ENCODE measurements at places on chromosomes 6 and 20.
A peak's percentile ranks its signal among the peaks of the same experiment; 100 is the strongest.

GRCh38 chr6:53727748-53728147 is 62.2 kb upstream of the KLHL31 start:
- no peak for DNase-seq

DNA sequence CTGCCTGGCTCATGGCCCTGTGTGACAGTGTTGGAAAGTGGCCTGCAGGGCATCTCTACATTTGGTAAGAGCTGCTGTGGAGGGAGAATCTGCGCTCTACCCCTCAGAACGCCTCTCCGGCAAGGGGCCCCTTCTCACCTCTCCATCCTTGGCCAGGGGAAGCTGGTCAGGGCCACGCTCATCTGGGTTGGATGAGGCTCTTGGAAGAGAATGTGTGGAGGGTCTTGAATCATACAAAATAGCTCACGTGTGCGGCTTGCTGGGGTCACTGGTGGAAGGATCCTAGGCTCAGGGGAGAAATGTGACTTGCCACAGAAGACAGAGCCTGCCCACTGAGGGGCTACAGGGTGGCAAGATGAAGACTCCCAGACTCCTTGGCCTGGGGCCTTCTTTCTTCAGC is 105.0 kb downstream of the SCML4 start:
- no peak for DNase-seq

DNA sequence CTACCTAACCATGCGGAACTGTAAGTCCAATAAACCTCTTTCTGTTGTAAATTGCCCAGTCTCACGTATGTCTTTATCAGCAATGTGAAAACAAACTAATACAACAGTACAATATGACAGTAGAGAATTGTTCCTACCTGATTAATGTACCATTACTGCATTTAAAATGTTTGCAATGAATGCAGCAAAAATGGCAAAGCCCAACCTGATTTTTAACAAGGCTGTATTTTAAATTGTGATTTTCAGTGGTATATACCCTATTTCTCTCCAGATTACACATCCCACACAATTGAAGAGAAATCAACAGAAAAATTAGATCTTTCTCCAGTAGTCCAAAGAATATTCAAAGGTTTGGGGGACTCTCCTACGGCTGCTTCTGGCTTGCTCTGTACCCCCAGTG is 3.3 kb upstream of the PCSK2 start:
- no peak for DNase-seq

DNA sequence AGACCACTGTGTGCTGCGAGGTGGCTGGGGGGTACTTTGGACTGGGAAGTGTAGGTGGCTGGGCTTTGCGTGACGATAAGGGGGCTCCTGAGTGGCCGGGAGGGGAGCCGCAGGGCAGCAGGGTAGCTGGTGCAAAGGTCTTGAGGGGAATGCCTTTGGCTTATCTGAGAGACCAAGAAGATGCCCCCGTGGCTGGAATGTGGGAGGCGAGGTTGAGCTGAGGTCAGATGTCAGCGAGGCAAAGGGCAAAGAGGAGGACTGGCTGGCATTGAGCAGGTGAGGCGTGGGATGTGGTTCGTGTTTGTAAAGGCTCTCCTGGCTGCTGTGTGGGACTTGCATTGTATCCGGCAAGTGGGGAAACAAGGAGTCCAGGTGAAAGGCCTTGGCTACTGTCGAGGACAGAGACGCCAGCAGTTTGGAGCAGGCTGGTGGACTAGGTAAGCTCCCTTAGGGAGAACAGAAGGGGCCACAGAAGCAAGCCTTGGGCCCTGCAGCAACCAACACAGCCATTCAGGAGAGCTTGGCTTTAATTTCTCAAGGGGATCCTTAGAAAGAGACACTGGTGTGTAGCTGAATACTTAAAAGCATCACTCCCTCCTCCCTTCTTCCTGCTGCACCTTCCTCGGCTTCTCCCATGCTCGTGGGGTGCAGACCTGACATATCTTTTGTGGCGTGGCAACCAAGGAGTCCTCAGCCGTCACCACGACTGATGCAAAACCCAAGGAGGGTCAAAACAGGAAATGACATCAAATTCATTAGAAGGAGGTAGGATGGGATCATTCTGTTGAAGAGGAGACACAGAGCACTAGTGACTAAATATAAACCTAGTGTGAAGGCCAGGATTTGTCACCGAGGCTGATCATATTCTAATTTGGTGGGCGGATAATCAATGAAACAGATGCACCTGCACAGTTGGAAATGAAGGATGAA is 53.5 kb upstream of the ERVFRD-1 start:
- DNase-seq = no peak

GRCh38 chr6:56772737-56773184 is 130.1 kb upstream of the DST start:
- no peak for DNase-seq

GRCh38 chr6:49155316-49155715 is 307.7 kb downstream of the MMUT start:
- DNase-seq = no peak

- no peak for DNase-seq
Observed at GRCh38 chr6:72363844-72364740, 257.8 kb upstream of the KCNQ5 start.

DNA sequence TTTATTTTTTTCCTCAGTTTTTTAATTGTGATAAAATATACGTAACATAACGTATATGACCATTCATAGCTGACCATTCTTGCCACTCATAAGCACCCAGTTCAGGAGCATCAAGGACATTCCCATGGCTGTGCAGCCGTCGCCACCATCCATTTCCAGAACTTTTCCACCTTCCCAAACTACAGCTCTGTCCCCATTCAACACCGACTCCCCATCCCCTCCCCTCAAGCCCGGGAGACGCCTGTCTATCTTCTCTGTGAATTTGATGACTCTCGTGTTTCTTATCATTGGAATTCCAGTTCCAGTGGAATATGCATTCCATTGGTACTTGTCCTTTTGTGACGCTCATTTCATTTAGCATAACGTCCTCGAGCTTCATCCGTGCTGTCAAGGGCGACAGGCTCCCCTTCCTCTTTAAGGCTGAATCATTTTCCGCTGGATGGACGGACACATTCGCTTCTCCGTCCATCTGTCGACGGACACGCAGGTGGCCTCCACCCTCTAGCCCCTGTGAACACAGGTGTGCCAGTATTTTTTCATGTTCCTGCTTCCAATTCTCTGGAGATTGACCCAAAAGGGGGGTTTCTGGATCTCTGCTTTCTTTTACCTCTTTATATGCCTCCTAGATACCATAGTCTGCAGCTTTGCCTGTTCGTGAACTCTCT is 88.1 kb downstream of the YTHDF1 start:
- no peak for DNase-seq

DNA sequence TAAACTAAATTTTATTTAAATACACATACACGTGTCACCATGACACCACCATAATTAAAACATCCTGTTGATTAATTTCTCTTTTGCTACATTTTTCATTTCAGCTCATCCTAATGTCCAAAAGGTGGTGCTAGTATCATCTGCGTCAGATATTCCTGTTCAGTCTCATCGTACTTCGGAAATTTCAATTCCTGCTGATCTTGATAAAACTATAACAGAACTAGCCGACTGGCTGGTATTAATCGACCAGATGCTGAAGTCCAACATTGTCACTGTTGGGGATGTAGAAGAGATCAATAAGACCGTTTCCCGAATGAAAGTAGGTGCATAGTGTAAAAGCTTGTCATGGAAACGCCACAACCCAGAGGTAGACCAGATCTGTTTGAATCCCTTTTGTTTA is 263.4 kb downstream of the UTRN start:
- no peak for DNase-seq

DNA sequence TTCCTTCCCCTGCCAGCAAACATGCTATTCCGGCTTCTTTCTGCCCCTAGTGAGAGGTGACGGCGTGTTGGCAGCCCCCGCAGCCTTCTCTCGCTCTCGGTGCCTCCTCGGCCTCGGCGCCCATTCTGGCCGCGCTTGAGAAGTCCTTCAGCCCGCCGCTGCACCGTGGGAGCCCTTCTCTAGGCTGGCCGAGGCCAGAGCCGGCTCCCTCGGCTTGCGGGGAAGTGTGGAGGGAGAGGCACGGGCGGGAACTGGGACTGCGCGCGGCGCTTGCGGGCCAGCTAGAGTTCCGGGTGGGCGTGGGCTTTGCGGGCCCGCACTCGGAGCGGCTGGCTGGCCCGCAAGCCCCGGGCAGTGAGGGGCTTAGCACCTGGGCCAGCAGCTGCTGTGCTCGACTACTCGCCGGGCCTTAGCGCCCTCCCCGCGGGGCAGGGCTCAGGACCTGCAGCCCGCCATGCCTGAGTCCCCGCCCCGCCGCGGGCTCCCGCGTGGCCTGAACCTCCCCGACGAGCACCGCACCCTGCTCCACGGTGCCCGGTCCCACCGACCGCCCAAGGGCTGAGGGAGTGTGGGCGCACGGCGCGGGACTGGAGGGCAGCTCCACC is 20.0 kb upstream of the PXDC1 start:
- no peak for DNase-seq

- DNase-seq = no peak
Observed at GRCh38 chr6:138795809-138796603, at the start of gene ECT2L. ECT2L (plus strand) TSS chr6:138796087; CDS start chr6:138813275, 17,188 bp downstream.

GRCh38 chr6:80341330-80341729 is 234.9 kb downstream of the BCKDHB start:
- no peak for DNase-seq

DNA sequence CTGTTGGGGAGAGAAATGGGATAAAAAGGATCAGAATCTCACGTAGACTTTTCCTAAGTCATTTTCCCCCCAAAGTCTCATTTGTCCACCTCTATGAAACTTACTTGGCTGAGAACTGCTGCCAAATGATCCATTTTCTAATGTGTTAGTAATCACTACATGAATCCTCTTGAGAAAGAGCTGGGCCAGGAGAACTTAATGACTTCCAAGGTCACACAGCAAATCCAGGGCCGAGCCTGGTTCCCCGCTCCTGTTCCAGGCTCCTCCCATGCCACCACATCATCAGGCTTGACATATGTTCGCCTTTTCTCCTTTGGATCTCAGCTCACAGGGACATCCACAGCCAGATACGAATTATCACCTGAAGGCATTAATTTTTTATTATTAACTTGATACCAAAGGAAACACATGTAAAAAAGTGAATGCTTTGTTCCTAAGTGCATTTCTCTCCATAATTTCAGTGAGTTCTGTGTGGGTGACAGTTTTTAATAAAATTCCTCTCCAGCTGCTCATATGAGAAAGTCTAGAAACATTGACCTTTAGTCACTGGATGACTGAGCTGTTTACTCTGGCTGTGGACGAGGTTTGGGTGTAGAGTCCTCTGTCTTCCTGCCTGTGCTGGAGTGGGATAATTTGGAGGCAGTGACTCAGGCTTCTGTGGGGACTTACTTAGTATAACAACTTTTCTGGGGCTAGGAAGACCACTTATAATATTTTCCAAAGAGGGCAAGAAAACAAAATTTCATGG is 276.3 kb downstream of the PAX1 start:
- no peak for DNase-seq

GRCh38 chr6:43143235-43144128 is 27.6 kb upstream of the SRF start:
- peak; percentile 81 for DNase-seq

DNA sequence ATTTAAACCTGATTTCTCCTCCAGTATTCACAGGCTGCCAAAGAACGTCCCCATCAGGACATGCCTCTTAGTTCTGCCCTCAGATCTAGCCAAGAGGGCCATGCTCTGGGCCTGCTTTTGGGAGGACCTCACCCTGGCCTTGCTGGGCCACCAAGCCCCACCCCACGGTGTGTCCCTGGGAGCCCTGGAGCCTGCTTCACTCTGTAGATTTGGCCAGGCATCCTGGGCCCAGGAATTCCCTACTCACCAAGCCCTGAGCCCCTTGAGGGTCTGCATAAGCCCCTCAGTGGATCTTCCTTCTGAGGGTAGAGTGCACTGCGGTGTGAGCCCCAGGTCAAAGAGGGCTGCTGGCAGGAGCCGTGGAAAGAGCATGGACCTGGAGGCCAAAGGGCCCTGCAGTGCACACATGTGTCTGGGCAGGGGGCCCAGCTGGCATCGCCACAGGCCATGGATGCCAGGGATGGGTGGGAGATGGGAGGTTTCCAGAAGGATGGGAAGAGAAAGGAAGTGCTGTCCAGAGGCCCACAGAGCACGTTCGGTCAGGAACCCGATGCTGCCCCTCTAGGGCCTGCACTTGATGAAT is 98.0 kb downstream of the DACT2 start:
- DNase-seq = no peak

GRCh38 chr6:134446896-134447295 is 129.0 kb upstream of the SGK1 start:
- no peak for DNase-seq

GRCh38 chr6:10951675-10952282 is 64.9 kb downstream of the SYCP2L start:
- DNase-seq = no peak

- no peak for DNase-seq
Observed at GRCh38 chr6:22653980-22654610, 84.7 kb downstream of the HDGFL1 start.

DNA sequence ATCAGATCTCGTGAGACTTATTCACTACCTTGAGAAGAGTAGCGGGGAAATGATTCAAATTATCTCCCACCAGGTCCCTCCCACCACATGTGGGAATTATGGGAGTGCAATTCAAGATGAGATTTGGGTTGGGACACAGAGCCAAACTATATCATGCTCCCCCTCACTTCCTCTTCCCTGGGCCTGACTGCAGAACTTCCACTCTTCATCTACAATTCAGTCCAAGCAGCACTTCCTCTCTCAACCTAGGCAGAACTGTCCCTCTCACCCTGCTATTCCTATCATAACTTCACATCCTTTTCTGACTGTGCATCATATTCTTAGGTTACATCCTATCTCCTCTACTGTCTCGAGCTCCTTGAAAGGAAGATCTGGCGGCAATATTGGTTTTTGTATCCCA is 184.0 kb upstream of the HDDC2 start:
- no peak for DNase-seq

DNA sequence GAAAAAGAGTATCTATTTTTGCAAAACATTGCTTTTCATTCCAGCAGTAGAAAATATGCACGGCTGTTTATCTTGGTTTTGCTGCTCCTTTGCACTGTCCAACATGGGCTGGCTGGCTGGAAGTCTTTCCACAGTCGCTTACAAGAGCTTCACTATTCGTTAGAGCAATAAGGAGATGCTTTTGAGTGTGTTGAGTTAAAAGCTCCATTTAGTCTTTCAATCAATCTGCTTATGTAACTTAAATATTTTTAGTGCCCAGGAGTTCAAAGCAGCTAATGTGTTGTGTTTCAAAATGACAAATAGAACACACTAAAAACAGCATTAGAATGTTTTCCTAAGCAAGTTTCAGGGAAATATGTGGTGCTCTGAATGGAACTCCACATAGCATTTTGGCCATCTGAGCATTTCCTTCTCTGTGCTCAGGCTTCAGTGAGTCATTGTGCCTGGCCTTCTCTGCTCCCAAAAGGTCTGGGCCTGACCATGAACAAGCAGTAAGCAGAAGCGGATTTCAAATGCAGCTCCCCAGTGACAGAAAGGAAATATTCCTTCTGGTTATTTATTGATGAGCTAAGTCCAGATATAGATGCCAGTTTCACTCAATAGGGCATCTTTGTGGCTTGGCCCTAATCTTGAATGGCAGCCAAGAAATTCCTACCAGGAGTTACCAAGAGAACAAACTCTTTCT is 580.3 kb downstream of the TENT5A start:
- no peak for DNase-seq

GRCh38 chr20:11778206-11778570 is 139.5 kb upstream of the BTBD3 start:
- DNase-seq = no peak

GRCh38 chr6:137490961-137491360 is 3.2 kb downstream of the OLIG3 start:
- DNase-seq = no peak
